ENCODE measurements at places on chromosomes 3 and 15.

GRCh38 chr3:72515281-72515680, 333.0 kb downstream of the SHQ1 start:
- no peak for DNase-seq

DNA sequence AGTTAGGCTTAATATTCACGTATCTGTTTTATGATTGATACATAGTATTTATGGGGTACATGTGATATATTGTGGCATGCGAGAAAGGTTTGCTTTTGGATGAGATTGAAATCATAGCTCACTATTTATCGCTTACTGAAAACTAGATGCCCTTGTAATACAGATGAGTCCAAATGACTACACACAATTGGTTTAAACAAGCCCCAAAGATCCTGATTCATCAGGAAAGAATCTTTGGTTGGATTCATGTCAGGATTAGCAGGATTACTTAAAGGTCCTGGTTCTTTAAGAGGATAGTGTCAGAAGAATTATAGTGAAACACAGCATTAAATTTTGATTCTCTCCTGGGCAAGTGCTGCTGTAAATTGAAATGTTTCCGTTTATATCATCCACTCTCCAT, 18.6 kb upstream of the AADAC start:
- peak; percentile 91 for DNase-seq

GRCh38 chr3:187807086-187807862, 62.0 kb upstream of the BCL6 start:
- DNase-seq, result peak; percentile 82

GRCh38 chr3:55000546-55000945, 72.7 kb upstream of the LRTM1 start:
- DNase-seq, result peak; percentile 90

- peak; percentile 53 for DNase-seq
These were observed 77.4 kb downstream of the SNRK start for GRCh38 chr3:43363621-43364266.

GRCh38 chr15:62544446-62544845, 379.4 kb upstream of the C2CD4B start:
- DNase-seq, result no peak

- DNase-seq, result no peak
These were observed 514.4 kb upstream of the ARRDC4 start for GRCh38 chr15:97446138-97446537.

DNA sequence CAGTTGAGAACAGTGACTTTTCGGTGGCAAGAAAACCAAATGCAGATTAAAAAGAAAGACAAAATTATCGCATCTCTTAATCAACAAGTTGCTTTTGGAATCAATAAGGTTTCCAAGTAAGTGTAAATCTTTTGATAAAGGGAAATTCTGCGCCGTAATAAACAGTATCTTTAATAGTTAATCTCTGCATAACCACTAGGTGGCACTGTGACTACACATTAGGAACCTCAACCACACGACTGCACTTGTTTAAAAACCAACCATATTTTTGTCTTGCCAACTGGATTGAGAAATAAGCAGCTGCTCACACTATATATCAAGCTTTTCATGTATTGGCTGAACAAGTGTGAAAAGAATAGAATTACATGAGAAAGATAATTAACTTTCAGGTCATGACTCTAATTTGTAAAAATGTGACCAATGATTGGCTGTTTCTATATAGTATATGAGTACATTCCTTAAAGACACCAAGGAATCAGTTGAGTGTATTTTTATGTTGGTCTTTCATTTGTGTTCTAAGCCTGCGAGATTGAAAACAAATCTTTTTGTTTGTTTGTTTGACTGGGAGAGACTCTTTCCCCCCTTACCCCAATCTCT, 72.7 kb downstream of the DZIP3 start:
- DNase-seq, result peak; percentile 83

DNA sequence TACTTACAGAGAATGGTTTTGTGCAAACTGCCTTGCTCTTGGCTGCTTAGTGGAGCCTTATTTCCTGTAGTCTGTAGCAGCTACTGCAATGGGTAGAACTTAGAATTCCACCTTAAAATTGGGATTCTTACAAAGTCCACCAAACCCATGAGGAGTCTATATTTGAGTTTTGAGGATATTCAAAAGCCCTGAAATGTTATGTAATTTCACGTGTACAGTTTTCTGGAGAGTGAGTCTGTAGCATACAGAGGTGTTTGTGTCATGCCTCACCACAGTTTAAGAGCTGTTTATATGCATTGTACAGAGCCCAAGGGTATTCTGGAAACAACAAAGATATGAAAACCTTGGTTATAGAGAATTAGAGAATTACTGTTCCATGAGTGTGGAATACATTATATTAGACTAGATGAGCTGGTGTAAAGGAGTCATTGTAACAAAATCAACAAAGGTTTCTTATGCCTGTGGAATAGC, 114.4 kb downstream of the MBNL1 start:
- no peak for DNase-seq

DNA sequence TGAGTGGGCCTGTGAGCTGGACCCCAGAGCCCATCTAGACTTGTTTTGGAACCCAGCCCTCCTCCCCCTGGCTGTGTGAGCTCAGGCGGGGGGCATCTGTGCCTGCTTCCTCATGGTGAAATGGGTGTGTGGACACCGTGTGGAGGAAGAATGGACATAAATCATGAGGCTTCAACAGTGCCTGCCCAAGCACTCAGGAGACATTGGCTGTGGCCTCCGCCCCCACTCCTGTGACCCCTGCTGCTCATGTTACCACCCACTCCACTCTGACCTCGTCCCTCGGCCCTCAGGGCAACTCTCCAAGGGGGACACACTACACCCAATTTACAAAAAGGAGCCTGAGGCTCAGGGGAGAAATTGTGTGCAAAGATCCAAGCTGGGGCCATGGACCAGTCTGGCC, 16.6 kb downstream of the TPRA1 start:
- no peak for DNase-seq
